ENCODE measurements at places on chromosomes 2 and 18.
A peak's percentile ranks its signal among the peaks of the same experiment; 100 is the strongest.

GRCh38 chr2:65450393-65450792 lies 18.0 kb upstream of the SPRED2 start:
- no peak for DNase-seq

- DNase-seq, result no peak
Observed at GRCh38 chr2:127844973-127845372, 13.0 kb downstream of the POLR2D start.

DNA sequence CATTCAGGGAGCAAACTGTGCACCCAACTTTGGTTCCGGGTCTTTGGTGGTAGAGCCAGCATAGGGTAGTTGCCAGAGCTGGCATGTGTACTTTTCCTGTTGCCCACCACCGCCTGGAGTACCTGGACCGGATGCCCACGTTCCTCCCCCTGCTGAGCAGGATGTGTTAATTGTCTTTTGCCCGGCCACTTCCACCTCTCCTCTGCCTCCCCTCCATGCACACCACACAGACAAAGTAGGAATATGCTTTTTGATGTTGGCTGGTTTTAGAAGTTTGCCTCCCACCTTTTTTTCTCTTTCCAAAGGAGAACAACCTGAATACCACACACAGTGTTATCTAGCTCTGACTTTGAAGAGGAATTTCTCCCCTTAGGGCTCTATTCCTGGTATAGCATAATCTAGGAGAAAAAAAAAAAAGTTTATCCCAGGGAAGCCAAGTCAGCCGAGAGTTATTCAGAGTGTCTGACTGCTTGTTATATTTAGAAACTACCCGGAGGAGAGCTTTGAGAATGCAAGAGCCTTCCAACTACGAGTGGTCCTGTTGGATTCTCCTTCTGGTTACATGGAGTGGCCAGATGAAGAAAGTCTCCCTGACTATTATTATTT lies 111.9 kb downstream of the SETBP1 start:
- DNase-seq, result no peak

- DNase-seq, result no peak
Observed at GRCh38 chr2:217412721-217413120, 552.9 kb upstream of the TNP1 start.

DNA sequence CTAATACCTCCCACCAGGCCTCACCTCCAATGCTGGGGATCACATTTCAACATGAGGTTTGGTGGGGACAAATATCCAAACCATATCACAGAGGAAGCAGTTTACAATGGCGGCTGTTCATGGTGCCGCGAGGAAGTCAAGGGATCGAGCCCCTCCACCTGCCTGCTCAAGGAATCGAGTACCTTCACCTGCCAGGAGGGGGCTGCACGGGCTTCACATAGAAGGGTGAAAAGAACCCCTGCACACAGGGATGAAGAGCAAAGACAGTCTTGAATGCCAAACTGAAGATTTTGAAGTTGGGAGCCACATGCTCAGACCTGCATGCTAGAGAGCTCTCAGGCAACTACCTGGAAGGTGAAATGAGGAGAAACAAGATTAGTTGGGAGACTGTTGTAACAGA lies 110.3 kb downstream of the KCNF1 start:
- DNase-seq, result no peak

DNA sequence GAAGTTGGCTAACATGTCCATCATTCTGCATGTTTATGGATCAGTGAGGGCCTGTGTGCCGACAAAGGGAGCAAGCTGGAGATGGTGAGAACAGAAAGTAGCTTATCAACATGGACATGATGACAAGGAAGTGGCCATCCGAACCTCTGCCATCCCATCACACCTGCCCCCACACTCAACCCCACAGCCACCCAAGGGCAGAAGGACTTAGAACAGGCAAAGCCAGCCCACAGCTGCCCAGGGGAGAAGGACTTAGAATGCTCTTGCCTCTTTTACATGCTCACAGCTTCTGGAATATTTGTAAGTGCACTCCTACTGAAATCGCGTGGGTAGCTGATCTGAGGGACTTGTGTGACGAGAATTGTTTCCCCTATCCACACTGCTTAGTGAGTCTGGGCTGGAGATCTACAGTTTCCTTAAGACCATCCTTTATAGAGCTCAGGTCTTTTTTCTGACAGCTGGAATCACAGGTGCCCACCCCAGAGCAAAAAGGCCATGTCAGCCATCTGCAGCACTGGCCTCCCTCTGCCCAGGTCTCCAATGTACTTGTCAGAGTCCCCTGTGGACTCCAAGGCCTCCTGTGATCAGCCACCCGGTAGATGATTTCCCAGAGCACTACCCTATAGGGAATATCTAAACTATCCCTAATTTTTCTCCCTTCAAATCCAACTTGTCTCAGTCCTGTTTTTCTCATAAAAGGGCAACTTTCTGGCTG lies 154.1 kb downstream of the SMAD7 start:
- no peak for DNase-seq

- peak; percentile 10 for DNase-seq
Observed at GRCh38 chr18:36249392-36249791, 48.1 kb upstream of the FHOD3 start.

All from GM12865 (cell line).